ENCODE measurements at places on chromosomes 4 and X.
A peak's percentile ranks its signal among the peaks of the same experiment; 100 is the strongest.

GRCh38 chrX:69126642-69127041 is 38.6 kb downstream of the PJA1 start:
- no peak for DNase-seq

- no peak for DNase-seq
These were observed 1.4 kb downstream of the PLXNB3 start for GRCh38 chrX:153765138-153766079.

DNA sequence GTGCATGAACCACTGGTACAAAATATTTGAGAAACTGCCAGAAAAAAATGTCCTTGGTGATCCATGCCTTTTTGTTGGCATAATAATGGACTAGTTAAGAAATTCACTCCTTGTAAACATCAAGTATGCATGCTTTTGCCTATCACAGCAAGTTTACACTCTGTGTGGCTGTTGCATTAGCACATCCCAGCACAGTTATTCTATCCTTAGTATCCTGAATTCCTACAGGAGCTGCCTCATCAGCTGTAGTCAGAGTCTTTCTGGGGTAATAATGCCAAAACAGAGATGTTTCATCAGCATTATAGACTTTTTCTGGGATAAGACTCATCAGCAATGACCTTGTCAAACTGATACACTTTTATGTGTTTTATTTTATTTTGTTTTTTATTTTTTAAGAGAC is 82.8 kb downstream of the CHIC2 start:
- DNase-seq = no peak

DNA sequence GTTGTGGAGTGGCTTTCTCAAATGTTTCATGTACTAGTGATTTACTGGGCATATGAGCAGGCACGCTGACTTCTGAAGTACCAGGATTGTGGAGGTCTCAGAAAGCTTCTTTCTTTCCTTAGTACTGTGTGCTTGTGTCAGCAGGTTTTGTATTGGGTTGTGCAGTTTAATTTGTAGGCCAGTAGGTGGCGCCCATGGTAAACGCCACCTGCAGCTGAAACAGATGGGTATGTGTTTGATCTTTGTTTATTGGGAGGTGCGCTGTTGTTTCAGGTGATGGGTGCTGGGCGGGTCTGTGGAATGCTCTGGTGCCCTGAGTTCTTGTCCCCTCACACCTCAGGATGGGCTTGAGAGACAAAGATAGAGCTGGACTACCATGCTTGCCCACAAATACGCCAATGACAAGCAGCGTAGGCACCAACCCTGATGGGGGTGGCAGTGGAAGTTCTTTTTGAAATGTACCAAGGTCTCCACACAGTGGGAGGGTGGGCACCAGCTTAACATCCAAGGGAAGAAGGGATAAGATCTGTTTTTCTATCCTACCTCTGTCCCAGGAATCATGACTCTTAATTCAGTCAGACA is 141.5 kb downstream of the RPS6KA6 start:
- no peak for DNase-seq

GRCh38 chr4:123300222-123301039 is 96.2 kb upstream of the SPRY1 start:
- no peak for DNase-seq

DNA sequence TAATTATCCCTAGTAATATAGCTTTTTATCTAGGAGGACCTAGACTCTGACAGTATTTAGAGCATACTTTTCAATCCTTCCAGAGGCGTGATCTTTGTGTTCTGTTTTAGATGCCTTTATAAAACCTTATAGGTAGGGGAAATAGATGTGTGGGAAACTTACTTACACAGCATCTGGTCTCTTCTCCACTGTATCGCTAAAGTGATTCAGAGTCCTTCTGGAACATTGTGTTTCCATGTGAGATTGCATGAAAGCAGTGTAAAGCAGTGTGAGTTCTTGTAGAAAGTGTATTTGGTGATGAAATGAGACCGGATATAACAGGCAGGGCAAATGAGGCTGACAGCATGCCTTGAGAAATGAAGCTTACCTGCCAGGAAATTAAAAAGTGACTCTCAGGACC is 9.5 kb downstream of the GABRB1 start:
- DNase-seq = no peak

- DNase-seq = no peak
These were observed 275.2 kb upstream of the AGA start for GRCh38 chr4:177717407-177717806.

- DNase-seq = no peak
These were observed 12.4 kb upstream of the FRYL start for GRCh38 chr4:48792348-48793006.

DNA sequence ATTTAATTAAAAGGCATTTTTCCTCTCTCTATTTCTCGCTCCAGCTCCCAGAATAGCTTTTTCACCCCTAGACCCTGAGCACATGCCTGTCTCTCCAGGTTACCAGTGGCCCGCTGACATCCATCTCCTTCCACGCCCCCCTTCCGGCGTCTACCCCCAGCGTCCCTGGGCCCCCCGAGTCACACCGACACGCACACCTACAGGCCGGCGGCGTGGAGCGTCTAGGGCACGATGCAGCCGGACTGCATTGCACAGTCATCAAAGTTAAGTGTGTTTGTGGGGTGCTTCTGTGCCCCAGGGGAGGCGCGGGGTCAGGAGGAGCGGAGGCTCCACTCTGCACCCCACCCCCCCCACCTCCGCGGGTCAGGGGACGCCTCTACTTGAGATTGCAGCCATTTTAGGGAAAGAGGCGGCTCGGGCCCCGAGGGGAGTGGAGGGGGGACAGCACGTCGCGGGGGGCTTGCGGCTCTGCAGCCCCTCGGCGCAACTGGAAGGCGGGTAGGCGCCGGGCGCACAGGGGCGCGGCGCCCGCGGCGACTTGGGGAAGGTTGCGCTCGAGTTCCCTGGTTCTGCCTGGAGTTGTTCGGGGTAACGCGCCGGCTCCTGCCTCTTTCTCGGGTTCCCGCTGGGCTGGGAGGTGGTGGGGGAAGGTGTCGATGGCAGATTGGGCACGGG is 112.7 kb downstream of the DHX15 start:
- DNase-seq = no peak

GRCh38 chrX:152412105-152412504 is 39.0 kb downstream of the GABRA3 start:
- no peak for DNase-seq

DNA sequence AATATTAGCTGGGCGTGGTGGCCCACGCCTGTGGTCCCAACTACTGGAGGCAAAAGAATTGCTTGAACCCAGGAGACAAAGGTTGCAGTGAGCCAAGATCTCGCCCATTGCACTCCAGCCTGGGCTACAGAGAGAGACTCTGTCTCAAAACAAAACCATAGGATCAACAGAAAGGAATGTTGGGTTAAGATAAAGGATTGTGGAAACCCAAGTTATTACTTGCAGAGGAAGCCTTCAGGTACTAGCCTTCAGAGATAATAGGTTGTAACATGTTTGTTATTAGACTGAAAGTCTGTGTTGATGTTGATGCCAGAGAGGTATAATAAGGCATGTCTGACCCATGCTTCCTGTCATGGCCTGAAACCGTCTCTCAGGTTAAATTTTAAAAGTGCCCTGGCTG is 16.9 kb downstream of the SSX5 start:
- DNase-seq = no peak

DNA sequence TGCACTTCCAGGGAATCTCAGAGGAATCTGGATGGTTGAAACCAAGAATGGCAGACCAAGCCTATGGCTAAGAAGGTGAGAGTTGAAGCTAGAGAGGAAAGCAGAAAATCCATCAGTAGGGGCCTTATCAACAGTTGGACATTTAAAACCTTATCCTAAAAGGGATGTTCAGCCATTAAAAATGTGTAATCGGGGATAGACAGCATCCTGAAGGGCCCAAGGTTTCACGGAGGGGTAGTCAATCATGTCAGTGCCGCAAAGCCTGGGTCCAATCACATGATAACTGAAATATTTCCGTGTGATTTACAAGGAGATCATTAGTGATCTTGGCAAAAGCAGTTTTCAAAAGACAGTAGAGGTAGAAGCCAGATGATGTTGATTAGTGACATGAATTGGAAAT is 61.9 kb upstream of the ELOVL6 start:
- DNase-seq = no peak

DNA sequence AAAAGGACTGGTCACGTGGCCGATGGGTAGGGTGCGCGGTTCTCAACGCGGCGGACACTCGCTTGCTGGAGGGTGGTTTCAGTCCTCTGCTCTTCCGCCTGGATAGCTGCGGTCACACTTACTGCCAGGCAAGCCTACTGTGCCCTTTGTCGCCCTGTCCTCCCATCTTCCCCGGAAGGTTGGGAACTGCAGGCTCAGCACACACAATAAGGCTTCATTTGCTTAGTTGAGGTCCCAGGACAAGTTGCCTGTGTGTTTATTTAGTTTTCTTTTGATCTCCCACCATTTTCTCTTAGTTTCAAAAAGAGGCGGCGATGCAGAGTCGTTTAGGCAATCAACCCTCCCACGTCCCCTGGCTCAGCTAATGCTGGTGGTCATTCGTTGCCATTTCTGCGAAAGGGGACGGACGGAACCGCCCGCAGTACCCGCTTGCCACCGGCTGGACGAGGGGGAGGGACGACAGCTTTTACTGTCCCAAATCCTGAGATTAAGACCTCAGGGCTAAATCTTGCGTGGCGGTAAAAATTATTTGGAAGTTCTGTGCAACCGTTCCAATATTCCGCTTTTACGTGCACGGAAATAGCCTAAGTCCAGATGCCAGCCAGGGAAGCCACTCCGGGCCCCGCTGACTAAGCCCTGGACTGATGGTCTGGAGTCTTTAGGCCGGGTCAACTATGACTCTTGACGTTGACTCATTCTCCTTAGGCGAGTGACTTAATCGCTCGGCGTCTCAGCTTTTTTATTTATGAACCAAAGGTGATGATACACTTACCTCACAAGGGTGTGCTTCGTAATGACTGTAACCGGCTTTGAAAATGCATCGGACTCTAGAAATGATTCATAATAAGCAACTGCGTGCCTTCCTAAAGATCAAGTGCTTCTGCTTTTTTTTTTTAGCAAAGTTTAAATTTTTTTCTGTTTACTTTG is 671 bp upstream of the EIF4E start:
- DNase-seq = no peak

DNA sequence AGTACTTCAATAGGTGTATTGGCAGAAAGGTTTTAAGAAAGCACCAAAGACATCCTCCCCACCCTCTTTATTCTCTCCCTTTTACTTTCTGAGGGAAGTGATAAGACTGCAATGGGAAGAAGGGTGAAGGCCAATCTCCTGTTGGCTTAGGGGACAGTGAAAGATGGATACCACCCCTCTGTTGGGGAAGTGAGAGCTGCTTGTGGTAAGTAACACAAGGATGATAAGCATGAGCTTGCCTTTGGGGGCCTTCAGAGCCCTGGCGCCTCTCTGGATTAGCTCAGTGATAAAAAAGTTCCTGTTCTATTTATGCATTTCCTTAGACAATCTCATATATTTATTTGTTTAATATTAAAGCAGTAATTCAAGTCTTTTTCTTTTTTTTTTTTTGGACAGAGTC is 5.2 kb upstream of the KLF8 start:
- DNase-seq = no peak

DNA sequence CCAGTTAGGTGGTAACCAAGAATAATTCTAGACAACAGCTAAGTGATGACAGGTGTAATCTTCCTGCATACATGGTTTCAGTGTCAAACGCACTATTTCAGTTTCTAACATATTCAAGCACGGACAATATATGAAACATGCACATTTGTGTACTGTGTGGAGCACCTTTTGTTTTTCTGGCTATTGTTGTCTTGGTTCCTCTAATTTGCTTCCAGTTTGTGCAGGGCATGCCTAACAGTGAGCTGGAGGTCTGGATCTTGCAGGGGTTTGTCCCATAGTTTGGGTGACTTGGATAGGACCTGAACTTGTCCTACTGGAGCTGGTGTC is 70.5 kb upstream of the TBC1D9 start:
- no peak for DNase-seq

DNA sequence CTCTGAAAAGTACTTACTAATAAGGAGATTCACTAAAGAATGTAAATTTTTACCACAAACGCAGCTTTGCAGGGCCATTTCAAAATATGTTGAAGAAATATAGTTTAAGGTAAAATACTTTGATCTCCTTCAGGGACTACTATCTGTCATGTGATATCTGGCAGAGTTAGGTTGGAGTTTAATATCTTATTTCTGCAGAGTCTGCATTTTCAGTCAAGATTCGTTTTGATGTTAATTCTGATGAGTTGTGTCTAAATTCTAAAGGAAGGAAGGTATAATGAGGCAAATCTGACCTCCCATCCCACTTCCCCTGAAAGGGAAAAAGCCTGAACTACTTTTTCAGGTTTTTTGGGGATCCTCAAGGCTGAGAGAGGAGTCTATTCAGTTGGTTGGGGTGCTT is 123.9 kb upstream of the TECRL start:
- DNase-seq = no peak

GRCh38 chrX:19198473-19198872 is 76.2 kb upstream of the ADGRG2 start:
- no peak for DNase-seq

DNA sequence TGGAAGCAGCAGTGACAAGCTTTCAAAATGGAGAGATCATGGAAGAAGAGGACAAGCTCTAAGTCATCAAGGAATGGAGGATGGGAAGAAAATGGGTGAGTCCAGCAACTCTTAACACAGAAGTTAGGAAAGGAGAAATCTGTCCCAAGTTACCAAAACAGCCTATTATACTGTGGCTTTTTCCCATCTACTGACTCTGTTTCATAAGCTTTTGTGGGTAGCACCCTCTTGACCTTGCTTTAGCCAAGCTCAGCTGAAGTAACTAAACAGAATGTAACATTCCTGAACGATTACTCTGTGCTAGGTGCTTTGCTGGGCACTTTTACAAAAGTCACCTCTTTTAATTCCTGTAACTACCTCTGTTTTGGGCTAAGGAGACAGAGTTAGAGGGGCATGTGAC is 54.9 kb downstream of the MAP7D2 start:
- DNase-seq = no peak

GRCh38 chr4:100340512-100341485 is 150.5 kb upstream of the DDIT4L start:
- DNase-seq = no peak

GRCh38 chr4:71444395-71444794 is 105.6 kb downstream of the SLC4A4 start:
- no peak for DNase-seq

GRCh38 chrX:109830157-109830703 is 97.2 kb upstream of the ACSL4 start:
- no peak for DNase-seq

GRCh38 chr4:6366581-6366980 is 96.9 kb downstream of the WFS1 start:
- no peak for DNase-seq

GRCh38 chrX:39828971-39829370 is 268.8 kb downstream of the BCOR start:
- DNase-seq = no peak

GRCh38 chrX:118666521-118666920 is 60.9 kb upstream of the IL13RA1 start:
- DNase-seq = no peak

- DNase-seq = no peak
These were observed 85.5 kb downstream of the BCOR start for GRCh38 chrX:40012039-40012867.

- DNase-seq = no peak
These were observed 173.2 kb downstream of the PABPC4L start for GRCh38 chr4:134028421-134028820.

GRCh38 chrX:53481816-53482465 is 47.8 kb upstream of the HSD17B10 start:
- peak; percentile 38 for DNase-seq

GRCh38 chrX:118717678-118718391 is 9.6 kb upstream of the IL13RA1 start:
- DNase-seq = no peak

GRCh38 chr4:86822136-86822535 is 27.0 kb downstream of the SLC10A6 start:
- no peak for DNase-seq

- DNase-seq = no peak
These were observed 34.8 kb downstream of the PJA1 start for GRCh38 chrX:69130439-69130838.

- no peak for DNase-seq
These were observed 75.8 kb downstream of the NUDT11 start for GRCh38 chrX:51420610-51421009.
